IMR-90 (cell line): ENCODE measurements at places on chromosomes 2 and 18. TPM values are rescaled to one million over a fixed set of nuclear protein-coding genes. Genes with fewer than 3 reads are reported as not detected.

DQX1 gene
- 0.07 and 0.14 TPM in 2 replicates for polyA plus RNA-seq

DNA sequence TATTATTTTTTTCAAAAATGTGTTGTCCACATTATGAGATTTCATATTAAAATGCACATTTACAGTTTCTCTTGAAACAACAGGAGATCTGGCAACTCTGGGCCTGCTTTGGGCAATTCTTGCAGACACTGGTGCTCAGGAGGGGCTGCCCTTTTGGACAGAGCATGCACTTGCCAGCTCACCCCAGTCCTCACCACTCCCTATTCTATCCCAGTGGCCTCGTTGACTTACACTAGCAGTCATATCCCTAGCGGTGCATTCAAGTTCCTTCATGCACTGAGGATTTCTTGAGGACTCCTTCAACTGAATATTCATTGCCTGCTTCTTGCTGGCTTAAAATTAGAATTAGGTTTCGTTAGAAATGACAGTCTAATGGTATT lies 87.9 kb upstream of the FHL2 start:
- no peak for DNase-seq

DNA sequence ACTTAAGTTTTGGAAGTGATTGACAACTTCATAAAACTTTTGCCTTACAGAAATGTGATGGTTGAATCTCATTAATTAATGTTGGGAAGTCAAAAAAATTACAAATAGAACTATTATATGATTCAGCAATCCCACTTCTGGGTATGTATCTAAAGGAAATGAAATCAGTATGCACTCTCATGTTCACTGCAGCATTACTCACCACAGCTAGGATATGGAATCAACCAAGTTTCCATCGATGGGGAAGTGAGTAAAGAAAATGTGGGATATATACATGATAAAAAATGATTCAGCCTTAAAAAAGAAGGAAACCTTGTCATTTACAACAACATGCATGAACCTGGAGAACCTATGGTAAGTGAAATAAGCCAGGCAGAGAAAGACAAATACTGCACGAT lies 112.4 kb upstream of the WDR75 start:
- peak; percentile 82 for DNase-seq

POLR1A gene
- polyA plus RNA-seq, result 7.6 and 9.3 TPM in 2 replicates

GRCh38 chr2:229199267-229199666 lies 71.8 kb downstream of the PID1 start:
- DNase-seq, result no peak

- peak; percentile 84 for DNase-seq
Measured at GRCh38 chr2:144084114-144084661, 435.7 kb downstream of the ZEB2 start.

- no peak for DNase-seq
Measured at GRCh38 chr2:106890606-106891005, 4.6 kb upstream of the ST6GAL2 start.

PRSS56 gene
- polyA plus RNA-seq, result not detected in 2 replicates

- DNase-seq, result peak; percentile 38
Measured at GRCh38 chr2:160940699-160941098, 219.5 kb upstream of the TANK start.

GRCh38 chr2:241788572-241788971 lies 11.9 kb downstream of the GAL3ST2 start:
- DNase-seq, result no peak

DNA sequence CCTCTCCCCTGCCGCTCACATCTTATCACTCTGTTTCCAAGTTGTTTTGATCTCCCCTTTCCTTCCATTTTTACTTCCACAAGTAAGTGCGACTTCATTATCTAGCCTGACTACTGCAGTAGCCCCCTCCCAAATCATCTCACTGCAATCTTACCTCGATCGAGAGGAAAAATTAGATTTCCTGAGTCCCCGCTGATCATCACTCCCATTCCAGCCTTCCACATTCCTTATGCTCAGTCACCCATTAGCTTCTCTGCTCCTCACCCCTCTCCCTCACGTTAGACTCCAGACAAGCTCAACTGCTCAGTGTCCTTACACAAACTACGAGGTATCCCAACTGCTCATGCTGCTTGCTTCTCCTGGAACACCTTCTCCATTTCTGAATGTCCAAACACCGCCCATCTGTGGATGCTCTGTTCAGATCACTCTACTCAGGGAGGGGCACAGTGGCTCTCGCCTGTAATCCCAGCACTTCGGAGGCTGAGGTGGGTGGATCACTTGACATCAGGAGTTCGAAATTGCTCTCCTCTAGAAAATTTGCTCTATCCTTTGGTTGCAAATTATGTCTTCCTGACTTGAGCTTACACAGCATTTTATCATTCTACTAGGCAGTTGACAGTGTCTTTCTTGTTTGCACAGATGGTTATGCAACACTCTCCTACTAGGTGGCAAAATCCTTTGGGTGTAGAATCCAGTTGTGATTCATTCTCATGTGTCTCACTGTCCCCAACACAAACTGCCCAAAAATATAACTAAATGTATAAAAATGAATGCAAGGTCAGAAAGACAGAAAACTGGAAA lies 96.5 kb downstream of the INO80D start:
- DNase-seq, result no peak

GRCh38 chr2:177873915-177874314 lies 198.7 kb downstream of the PDE11A start:
- DNase-seq, result no peak

DNA sequence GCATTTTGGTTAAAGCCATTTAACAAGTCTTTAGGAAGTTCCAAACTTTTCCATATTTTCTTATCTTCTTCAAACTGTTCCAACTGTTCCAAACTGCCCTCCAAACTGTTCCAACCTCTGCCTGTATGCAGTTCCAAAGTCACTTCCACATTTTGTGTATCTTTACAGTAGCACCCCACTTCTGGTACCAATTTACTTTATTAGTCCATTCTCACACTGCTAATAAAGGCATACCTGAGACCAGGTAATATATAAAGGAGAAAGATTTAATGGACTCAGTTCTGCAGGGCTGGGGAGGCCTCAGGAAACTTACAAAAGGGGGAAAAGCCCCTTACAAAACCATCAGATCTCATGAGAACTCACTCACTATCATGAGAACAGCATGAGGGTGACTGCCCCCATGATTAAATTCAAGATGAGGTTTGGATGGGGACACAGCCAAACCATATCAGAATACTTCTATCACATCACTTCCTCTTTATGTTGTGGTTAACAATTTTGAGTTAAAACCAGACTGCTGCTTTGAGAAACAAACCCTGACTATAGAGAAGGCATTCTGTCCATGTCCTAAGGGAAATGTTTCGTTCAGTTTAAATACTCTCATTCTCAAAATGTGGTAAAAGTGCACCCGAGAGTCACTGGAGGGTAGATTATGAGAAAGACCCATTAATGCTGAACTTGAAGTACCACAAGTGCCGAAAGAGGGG lies 11.0 kb downstream of the IL18R1 start:
- DNase-seq, result no peak

GRCh38 chr2:39685126-39685525 lies 19.4 kb downstream of the TMEM178A start:
- no peak for DNase-seq

CFAP65 gene
- not detected in 2 replicates for polyA plus RNA-seq

ADCY3 gene
- 46.1 and 50.4 TPM in 2 replicates for polyA plus RNA-seq

DNA sequence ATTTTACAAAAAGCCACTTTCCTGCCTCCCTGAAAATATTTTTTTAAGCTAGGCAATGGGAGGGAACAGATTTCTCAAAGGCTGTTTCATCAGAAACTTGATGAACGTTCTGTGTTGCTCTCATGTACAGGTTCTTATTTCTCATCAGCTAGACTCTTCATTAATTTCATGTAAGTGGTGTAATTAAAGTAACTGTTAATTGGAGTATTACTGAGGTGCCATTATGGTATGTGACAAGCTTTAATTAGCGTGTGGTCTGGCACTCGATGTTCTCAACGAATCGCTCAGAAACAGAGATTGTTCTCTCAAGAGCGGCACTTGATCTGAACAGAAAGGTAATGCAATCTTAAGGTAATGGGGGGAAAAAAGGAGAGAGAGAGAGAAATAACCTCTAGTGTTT lies 81.9 kb upstream of the MYCN start:
- DNase-seq, result no peak

DNA sequence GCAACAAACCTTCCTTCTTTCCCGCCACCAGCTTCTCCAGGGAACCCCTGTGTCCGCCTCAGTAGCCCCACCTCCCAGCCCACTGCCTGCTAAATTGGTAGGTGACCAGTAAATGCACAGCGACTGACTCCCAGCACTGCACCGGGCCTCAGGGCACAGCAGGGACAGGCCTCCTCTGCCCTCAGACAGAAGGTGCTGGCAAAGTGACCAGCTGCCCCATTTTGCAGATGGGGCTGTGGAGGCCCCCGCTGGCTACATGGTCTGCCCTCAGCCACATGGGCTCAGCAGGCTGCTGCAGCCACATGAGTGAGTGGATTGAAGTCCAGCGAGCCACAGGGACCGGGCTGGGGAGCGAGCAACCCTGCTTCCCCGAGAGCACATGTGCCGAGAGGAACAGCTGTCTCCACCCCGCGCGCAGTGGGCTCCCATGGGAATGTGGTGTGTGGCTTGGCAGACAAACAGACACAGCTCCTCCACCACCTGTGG lies 7.8 kb upstream of the NPPC start:
- no peak for DNase-seq

GRCh38 chr2:222878877-222879603 lies 18.2 kb downstream of the ACSL3 start:
- DNase-seq, result peak; percentile 84

IL1B gene
- 3.2 and 4.4 TPM in 2 replicates for polyA plus RNA-seq

GRCh38 chr2:173171321-173171720 lies 95.7 kb downstream of the MAP3K20 start:
- no peak for DNase-seq

XDH gene
- polyA plus RNA-seq, result 0.46 and 0.80 TPM in 2 replicates

DNA sequence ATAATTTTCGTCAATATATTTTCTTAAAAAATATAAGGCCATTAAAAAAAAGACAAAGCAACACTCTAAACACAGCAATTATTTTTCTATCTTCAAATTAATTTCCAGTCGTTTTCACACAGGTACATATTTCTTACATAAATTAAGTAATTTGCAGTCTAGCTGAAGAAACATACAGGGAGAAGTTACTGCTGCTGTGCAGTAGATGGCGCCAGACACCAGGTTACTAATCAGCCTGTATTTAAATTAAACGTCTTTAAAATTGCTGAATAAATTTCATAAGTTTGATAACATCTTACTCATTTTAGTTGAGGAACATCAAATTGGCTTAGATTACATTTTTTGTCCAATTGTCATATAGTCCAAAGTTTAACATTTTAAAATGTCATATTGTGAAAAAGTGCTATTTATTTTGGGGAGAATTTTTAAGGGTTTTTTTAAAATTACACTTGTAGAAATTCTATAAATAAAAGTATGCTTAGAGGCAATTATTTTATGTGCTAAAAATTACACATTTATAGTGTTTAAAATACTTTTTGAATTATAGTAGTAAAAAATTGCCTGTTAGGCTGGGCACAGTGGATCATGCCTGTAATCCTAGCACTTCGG lies 88.4 kb downstream of the PMAIP1 start:
- peak; percentile 74 for DNase-seq

CCDC85A gene
- 1.1 and 1.5 TPM in 2 replicates for polyA plus RNA-seq

DNA sequence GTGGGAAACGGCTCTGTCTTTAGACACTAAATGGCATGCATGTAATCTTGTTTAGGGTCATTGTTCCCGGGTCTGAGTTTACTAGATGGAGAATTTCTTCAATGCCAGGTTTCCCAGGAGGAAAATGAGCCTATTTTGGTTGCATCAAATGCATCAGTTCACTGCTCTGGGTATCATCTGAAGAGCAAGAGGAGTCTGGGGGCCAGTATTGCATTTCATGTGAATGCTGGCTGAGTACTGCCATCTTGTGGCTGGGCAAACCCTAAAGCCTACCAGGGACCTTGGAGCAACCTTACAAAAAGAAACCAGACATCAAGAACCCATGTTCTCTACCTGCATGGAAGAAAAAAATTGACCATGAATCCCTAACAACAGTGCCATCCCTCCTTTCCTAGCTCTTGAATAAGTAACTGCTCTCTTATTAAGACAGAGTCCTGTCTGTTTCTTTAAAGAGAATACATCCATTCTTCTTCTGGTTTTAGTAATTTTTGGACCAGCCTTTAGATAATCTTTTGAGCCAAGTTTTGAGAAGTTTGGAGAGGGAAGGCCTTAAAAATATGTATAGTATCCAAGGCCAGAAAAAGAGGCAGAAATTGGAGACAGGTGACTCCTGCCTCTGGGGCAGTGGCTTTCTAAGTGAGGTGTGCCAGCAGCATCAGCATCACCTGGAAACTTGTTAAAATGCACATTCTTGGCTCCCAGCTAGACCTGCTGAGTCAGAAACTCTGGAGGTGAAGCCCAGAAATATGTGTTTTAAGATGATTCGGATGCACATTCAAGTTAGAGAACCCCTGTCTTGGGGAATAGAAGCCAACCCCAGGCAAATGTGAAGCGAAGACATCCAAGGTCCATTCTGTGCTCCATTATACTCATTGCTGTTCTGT lies 261.0 kb upstream of the CXCR4 start:
- peak; percentile 36 for DNase-seq

MPPE1 gene
- 18.9 and 19.9 TPM in 2 replicates for polyA plus RNA-seq

GRCh38 chr18:77528872-77529271 lies 279.2 kb downstream of the GALR1 start:
- DNase-seq, result no peak

- DNase-seq, result no peak
Measured at GRCh38 chr2:100317634-100318033, 4.7 kb downstream of the LONRF2 start.

GRCh38 chr18:72468021-72468710 lies 76.0 kb downstream of the CBLN2 start:
- no peak for DNase-seq

DNA sequence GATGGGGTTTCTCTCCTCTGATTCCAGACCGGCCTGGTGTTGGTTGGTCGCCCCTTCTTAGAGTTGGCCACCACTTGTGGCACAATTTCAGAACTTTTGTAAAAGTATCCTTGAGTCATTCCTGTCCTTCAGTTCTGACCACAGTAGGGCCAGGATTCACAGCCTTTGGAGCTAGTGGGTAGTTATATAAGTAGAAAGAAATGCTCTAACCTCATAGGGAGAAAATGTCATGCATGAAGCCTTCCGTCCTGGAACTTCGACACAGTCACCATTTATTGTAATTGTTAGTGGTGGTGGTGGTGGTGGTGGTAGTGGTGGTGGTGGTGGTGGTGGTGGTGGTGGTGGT lies 65.4 kb downstream of the EPAS1 start:
- DNase-seq, result peak; percentile 24

GRCh38 chr18:45249246-45249661 lies 366.0 kb upstream of the SLC14A2 start:
- peak; percentile 29 for DNase-seq

- peak; percentile 61 for DNase-seq
Measured at GRCh38 chr18:57741273-57741672, 61.8 kb downstream of the ATP8B1 start.

- no peak for DNase-seq
Measured at GRCh38 chr2:159066541-159067156, 98.2 kb downstream of the TANC1 start.

OR6B2 gene
- polyA plus RNA-seq, result not detected in 2 replicates

RNF152 gene
- 7.5 and 8.3 TPM in 2 replicates for polyA plus RNA-seq

ABHD1 gene
- 0.14 and 0.24 TPM in 2 replicates for polyA plus RNA-seq

- DNase-seq, result no peak
Measured at GRCh38 chr18:39375066-39375465, 1809.5 kb upstream of the CELF4 start.

FSHR gene
- not detected in 2 replicates for polyA plus RNA-seq
